Activated T-helper 1 cell treated with anti-CD3 and anti-CD28 coated beads, Interleukin-12 subunit alpha, Interleukin-12 subunit beta, Interleukin-2, Interleukin-4 antibody, amounts not matched to agents 30 ng/mL and 10 ng/mL and 1 ng/mL, durations not matched to agents 14 hours and 24 hours and 36 hours (primary cell): ENCODE measurements at places on chromosomes 16 and 17. TPM values are rescaled to one million over a fixed set of nuclear protein-coding genes. Genes with fewer than 3 reads are reported as not detected.

Gene HSPB9
- total RNA-seq, result 0.10 TPM in 1 of 2 replicates, not detected in the other

Gene PRR11
- 29.4 and 32.7 TPM in 2 replicates for total RNA-seq

Gene SLC47A1
- 0.26 and 0.44 TPM in 2 replicates for total RNA-seq

Gene ZFHX3
- 0.34 TPM in 2 replicates for total RNA-seq

DNA sequence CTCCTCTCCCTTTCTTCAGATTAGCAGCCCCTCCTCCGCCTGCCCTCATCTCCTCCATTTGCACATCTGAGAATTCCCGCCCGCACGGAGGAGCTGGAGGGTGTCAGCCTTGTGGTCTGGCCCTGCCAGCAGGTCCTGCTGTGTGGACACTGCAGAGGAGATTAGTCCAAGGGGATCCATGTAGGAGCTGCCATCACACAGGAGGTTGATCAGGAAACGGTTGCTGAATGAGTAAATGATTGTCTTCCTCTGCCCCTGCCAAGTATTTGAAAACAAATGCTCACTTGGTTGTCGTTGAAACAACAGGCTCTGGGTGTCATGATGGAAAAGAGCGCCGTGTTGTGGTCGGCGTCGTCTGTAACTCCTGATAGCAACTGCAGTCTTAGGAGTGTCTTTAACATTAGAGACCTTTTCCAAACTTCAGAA lies 63.8 kb upstream of the CHMP6 start:
- no peak overlapping the region for H3K27ac ChIP-seq
- no peak overlapping the region for H3K4me3 ChIP-seq

DNA sequence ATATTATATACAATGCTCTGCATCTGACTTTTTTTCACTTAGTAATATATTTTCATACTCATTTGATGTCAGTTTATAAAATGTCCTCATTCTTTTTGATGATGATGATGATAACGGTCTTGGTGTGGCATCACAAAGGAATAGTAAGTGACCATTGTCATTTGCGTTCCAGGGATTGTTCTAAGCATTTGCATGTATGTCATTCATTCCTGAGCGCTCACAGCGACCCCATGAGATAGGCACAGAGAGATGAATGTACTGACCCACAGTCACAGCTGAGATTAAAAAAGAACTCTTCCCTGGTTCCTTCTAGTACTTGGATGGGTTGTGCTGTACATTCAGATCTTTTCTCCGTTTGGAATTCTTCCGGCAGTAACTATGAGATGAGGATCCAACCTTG lies 21.2 kb upstream of the MSI2 start:
- peaks cover 23% of the 10 kb centered on the region for H3K27me3 ChIP-seq
- no peak for DNase-seq
- no peak overlapping the region for H3K27ac ChIP-seq
- H3K36me3 ChIP-seq, result no peaks in the 10 kb centered on the region
- no peaks in the 10 kb centered on the region for H3K4me1 ChIP-seq

DNA sequence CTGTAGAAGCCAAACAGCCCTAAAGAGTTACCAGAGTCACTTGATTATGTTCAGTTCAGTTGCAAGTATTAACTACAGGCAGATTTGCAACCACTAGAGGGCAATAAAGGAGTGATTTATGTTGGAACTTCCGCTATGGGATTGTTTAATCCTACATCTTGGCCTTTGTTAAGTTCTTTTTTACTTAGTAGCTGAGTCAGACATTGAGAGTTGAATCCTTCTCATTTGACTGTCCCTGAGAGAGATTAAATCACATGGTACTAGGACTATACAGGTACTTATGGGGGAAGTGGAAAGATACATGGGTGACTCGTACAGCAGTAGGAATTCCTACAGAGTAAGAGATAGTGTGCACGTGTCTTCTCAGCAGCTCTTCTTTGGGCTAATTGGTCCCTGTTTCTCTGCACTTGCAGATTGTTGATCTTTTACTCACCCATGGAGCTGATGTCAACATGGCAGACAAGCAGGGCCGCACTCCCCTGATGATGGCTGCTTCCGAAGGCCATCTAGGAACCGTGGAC lies 40.3 kb downstream of the CYB561 start:
- peaks cover 5% of the 10 kb centered on the region for H3K4me1 ChIP-seq
- no peak for DNase-seq
- no peaks in the 10 kb centered on the region for H3K27me3 ChIP-seq

GRCh38 chr16:57331355-57331754 lies 27.2 kb upstream of the CCL22 start:
- peaks cover 22% of the 10 kb centered on the region for H3K27me3 ChIP-seq
- no peaks in the 10 kb centered on the region for H3K4me1 ChIP-seq
- no peaks in the 10 kb centered on the region for H3K36me3 ChIP-seq
- no peak overlapping the region for H3K27ac ChIP-seq

DNA sequence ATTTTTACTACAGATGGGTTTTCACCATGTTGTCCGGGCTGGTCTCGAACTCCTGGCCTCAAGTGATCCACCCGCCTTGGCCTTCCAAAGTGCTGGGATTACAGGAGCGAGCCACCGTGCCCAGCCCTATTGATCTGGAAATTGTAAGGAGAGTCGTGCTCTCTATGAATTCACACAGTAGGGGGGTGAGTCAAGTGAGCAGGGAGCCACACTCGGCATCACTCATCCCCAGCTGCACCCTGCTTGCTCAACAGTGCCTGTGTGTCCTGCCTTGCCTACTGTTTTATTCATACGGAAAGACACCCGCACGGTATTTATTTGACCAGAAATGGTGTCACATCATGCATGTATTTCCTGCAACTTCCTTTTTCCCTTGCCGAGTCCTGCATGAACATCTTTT lies 157.2 kb upstream of the FOXF1 start:
- no peak overlapping the region for H3K4me3 ChIP-seq
- no peaks in the 10 kb centered on the region for H3K4me1 ChIP-seq
- no peak for DNase-seq

DNA sequence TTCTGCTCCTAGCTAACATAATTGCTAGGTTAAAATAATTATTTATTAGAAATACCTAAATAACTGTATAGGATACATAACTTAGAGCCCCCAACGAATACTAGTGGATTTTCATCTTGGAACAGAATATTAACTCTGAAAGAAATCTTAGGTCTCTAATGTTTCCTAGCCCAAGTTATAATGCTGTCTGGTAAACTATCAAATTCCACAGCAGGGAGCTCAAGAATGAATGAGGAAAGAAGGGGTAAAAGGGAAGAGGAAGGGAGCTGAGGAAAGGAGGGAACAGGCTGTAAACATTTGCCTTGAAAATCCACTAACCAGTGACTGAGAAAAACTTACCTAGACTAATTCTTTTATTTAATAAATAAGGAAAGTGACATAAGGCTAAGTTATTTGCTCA lies 93.2 kb upstream of the NACA2 start:
- H3K4me3 ChIP-seq, result no peak overlapping the region
- H3K27ac ChIP-seq, result no peak overlapping the region
- peaks cover 15% of the 10 kb centered on the region for H3K36me3 ChIP-seq
- H3K27me3 ChIP-seq, result no peaks in the 10 kb centered on the region
- H3K4me1 ChIP-seq, result no peaks in the 10 kb centered on the region

GRCh38 chr16:5580296-5580695 lies 482.7 kb upstream of the EEF2KMT start:
- no peak overlapping the region for H3K27ac ChIP-seq
- H3K27me3 ChIP-seq, result peaks cover 2% of the 10 kb centered on the region
- H3K36me3 ChIP-seq, result no peaks in the 10 kb centered on the region
- H3K4me3 ChIP-seq, result no peak overlapping the region
- DNase-seq, result no peak

GRCh38 chr16:87470332-87470731 lies 22.5 kb downstream of the ZCCHC14 start:
- H3K27ac ChIP-seq, result no peak overlapping the region
- H3K27me3 ChIP-seq, result no peaks in the 10 kb centered on the region
- DNase-seq, result no peak
- peaks cover 2% of the 10 kb centered on the region for H3K4me1 ChIP-seq
- H3K4me3 ChIP-seq, result no peak overlapping the region
- no peaks in the 10 kb centered on the region for H3K36me3 ChIP-seq
